NCI-H187 (cell line): ENCODE measurements at places on chromosomes 5 and 9.

GRCh38 chr9:109901201-109901600 lies 121.2 kb downstream of the PALM2AKAP2 start:
- DNase-seq: no peak

DNA sequence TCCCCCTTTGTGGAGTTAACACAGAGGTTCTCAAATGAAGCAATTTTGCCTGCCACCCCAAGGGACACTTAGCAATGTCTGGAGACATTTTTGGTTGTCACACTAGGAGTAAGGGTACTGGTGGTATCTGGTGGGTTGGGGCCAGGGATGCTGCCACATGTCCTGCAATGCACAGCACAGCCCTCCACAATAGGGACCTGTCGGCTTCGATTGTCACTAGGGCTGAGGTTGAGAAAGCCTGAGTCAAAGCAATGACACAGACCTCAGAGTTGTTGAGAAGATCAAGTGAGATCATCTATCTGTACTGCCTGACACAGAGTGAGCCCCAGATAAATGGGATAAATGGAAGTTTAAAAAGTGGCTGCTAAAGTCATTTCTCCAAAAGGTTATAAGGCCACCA lies 249.2 kb upstream of the KLF4 start:
- DNase-seq: no peak

DNA sequence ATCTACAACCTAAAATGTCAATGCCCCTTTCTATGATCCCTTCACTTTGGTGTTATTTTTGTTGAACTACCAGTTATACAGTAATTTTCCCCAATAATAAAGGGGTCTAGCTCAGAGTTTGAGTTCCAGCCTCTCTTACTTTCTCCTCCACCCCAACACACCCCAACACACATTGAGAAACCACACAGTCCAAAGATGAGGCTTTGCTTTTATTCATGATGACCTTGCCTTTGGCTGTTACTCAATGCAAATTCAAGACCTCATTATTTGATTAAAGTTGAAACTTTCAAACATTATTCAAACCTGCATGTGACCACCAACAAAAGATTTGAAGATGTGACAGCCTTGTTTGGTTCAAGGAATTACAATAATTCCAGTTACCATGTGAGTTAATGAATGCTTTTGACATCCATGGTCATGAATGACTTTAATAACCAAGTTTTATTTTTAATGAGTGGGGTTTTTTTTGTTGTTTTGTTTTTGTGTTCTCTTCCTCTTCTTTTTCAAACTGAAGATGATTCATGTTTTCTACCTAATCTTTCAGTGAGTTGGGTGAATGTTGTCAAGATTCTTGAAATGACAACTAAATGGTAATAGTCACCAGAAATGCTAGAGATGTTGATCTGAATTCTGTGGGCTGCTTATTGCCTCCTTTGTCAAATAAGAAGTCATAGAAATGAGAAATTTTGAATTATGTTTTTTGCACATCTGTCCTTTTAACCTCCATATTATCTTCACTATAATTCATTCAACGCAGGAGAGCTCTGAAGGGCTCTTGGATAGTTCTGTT lies 106.0 kb downstream of the HACD4 start:
- no peak for DNase-seq

GRCh38 chr9:20683351-20684034 lies 566 bp upstream of the FOCAD start:
- no peak for DNase-seq
